ENCODE measurements at places on chromosomes 7 and 10.

DNA sequence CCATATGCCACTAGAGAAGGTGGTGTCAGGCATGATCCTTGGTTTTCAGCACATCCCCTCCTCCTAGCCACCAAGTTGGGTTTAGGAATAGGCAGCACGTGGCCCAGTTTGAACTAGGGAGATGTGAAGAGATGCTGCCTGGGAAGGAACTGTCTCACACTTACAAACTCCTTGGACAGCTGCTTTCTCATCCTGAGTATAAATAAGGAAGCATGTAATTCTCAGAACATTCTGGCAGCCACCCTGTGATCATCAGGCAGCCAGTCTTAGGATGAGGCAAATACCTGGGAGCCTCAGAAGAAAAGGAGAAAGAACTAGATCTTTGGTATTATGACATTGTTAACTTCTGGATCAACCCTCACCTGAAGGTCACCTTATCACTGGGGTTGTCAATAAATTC, 21.3 kb upstream of the XPNPEP1 start:
- DNase-seq, result no peak

- no peak for DNase-seq
Observed at GRCh38 chr10:32410569-32410968, 35.4 kb upstream of the CCDC7 start.

- DNase-seq, result no peak
Observed at GRCh38 chr10:78947733-78948132, 121.0 kb upstream of the ZMIZ1 start.

DNA sequence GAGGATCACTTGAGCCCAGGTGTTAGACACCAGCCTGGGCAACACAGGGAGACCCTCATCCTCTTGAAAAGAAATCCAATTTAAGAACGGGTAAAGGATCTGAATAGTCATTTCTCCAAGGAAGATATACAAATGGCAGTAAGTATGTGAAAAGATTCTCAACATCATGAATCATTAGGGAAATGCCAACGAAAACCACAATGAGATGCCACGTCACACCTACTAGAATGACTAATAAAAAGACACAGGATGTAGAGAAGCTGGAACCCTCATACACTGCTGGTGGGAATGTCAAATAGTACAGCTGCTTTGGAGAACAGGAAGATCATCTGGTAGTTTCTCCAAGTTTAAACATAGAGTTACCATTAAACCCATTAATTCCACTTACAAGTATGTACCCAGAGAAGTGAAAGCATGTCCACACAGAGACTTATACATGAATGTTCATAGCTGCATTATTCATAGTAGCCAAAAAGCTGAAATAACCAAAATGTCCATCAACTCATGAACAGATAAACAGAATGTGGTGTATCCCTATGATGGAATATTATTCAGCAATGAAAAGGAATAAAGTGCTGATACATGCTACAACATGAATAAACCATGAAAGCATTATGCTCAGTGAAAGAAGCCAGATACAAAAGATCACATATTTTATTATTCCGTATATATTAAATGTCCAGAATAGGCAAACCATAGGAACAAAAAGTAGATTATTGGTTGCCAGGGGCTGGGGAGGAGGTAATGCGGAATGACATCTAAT, 13.1 kb upstream of the ZMIZ2 start:
- no peak for DNase-seq

DNA sequence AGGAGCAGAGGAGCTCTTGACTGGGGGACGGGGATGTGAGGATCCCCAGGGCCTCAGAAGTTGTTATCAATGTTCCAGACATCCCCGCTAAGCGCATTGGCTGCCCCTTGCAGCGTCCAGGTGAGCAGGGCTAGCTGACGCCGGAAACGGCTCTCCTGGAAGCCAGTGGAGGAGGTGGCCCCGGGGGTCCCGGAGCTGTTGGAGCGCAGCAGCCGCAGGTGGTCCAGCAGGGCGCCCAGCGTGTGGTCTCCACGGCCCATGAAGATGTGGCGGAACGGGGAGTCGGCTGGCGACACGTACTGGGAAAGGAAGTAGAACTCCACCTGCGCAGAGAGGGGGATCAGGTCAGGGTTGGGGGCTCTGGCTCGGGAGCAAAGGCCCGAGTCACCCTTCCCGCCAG, 8.5 kb downstream of the MOSPD3 start:
- DNase-seq, result no peak

- DNase-seq, result peak; percentile 72
Observed at GRCh38 chr10:79331709-79332108, 15.6 kb upstream of the PPIF start.

DNA sequence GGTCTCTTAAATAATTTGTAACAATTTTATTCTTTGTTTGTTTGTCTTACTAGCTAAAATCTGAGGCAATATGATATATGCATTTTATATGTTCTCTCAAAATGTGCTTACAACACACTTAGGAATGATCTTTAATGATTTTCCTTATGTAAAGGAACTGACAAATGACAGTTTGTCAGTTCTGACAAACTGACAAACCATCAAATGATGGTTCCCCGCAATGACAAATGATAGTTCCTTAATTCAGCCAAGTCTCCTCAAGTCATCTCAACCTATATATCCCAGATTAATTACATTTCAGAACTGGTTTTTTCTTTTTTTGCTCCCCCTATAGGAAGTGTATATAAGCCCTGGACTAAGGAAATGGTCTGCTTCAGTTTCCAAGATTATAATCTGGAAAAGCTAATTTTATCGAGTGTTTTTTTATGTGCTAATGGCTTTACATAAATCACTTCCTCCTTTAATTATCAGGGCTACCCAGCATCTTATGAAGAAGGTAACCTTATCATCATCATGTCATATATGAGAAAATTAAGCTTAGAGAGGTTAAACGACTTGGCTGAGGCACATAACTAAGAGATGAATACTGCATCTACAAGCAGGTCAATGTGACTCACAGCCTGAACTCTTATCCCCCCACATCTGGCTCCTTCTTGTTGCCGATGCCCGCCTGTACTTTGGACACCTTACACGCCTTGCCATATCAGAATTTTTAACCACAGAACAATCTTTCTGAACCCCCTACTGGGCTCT, 75.1 kb downstream of the RELN start:
- no peak for DNase-seq

DNA sequence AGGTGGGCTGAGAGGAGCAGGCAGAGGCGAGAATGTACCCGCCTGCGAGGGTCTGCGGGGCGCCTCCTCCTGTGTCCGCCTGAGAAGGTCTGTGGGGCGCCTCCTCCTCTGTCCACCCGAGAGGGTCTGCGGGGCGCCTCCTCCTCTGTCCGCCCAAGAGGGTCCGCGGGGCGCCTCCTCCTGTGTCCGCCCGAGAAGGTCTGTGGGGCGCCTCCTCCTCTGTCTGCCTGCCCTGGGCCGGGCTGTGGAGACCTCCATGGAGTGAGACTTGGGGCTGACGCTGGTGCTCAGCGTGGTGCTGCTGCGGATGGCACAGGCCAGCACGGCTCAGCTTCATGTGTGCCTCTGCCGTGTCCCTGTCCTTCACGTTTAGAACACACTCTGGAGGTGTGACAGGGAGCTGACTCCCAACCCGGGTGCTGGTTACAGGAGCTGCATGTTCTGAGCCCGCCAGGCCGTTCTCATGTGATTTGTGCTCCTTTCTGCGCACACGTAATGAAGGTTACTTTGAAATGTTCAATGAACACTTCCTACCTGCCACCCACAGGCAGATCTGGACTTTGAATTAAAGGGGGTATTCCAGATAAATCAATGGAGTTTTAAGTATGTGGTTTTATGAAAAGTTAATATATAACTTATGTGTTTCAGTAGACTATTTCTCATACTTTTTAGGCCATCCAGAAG, 20.5 kb upstream of the GET4 start:
- no peak for DNase-seq

DNA sequence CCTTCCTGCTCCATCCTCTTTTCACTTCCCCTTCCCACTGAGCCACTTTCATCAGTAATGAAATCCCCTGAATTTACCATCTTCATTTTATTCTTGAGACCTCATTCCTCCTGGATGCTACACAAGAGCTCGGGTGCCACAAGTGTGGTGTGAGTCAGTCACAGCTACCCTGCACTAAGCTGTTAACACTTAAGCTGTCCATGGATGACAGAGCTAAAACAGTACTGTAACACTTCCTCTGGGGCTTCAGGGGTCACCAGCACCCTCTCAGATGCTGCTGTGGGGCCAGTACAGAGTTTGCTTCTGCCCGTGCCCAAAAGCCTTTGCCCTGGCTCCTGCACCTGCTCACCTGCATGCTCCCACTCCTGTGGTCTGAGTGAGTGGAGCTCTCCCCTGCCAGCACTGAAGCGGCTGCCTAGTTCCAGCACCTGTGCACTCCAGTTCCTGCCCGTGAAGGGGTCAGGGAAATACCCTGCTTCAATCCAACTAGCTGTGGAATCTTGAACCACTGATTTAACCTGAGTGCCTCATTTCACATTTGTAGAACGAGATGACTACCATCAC, 71.9 kb downstream of the POT1 start:
- DNase-seq, result no peak

DNA sequence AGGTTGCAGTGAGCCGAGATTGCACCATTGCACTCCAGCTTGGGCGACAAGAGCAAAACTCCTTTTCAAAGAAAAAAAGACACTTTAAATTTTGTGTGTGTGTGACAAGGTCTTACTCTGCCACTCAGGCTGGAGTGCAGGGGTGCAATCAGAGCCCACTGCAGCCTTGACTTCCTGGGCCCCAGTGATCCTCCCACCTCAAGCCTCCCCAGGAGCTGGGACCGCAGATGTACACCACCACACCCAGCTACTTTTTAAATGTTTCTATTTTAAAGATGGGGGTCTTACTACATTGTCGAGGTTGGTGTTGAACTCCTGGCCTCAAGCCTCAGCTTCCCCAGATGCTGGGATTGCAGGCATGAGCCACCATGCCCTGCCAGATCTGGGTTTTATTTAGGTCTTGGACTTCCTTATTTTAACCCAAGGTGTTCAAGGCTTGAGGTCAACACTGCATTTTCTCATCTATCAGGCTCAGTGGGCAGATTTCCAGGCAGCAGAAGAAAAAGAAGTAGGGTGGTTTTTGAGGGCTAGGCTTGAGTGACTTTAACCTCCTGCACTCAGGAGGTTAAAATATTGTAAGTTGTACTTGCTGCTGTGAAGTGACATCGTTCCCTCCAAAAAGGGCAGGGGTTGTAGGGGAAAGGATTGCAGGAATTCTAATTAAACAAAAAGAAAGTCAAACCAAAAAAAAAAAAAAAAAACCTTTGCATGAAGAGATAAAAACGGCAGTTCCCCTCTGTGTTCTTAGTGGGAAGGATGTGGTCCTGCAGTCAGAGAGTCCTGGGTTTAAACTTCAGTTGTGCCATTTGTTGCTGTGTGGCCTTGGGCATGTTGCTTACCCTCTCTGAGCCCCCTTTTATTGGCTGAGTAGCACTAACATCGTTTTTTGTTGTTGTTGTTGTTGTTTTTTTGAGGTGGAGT, 71.5 kb downstream of the CARD11 start:
- DNase-seq, result no peak
